ENCODE measurements at places on chromosomes 3 and 15.

DNA sequence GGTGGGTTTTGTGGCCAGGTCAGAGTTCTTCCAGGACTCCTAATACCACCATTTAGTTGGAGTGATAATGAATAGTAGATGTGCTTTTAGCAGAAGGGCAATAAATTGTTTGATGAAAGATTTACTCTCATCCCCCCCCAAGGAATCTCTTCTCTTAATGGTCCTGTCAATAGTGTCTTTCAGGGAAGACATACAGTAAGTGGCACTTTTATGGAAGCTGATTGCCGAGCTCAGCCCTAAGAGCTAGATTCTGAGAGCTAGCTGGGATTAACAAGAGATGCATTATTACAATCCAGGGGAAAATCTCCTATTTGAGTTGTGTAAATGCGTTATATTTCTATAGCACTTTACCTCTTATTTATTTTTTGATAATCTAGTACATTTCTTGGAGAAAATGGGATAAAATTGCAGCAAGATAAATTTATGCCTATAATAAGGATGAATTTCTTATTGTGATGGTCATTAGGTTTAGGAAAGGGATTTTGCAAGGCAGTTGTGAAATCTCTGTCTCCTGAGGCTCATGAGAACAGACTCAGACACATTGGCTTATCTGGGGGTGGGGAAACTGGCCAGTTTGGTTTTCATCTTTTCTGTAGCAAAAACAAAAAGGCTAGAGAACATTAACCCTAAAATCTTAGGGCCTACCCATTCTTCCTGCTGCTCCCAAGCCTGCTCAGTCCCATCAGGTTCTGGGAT, 41.6 kb upstream of the CLSTN2 start:
- no peak for DNase-seq

- no peak for DNase-seq
Measured at GRCh38 chr3:66778107-66778506, 220.0 kb upstream of the KBTBD8 start.

DNA sequence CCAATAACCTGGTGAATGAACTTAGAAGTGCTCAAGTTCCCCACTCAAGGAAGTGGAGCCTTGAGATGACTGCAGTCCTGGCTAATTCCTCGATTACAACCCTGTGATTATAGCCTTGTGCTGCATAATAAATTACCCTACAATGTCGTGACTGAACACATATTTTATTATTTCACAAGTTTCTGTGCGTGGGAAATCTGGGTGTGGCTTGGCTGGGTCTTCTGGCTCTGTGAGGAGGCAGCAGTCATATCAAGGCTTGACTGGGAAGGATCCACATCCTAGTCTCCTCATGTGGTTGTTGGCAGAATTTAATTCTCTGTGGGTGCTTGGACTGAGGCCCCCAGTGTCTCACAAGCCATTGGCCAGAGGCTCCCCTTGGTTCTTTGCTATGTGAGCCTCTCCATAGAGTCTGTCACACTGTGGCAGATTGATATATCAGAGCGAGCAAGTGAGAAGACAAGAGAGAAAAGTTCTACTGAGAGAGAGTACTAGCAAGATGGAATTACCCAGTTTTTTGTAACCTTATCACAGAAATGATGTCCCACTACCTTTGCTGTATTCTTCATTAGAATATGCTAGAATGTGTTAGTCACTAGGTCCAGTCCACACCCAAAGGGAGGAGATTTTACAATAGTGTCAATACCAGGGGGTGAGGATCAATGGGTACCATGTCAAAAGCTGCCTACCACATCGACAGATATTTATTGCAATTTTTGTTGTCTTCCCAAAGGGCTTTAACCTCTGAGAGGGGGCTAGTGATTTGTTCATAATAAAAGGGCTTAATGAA, 102.8 kb upstream of the TBC1D5 start:
- DNase-seq: no peak

DNA sequence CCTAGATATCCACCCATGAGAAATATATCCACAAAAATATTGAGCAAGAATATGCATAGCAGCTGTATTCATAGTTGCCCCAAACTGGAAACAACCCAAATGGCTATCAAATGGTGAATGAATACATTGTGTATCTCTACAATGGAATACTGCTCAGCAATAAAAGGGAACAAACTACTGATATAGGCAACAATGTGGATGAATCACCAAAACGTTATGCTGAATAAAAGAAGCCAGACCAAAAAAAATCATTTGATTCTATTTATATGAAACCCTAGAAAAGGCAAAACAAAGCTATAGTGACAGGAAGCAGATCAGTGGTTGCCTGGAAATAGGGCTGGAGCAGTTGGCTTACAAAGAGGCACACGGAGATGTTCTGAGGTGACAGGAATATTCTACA, 15.5 kb upstream of the CMTM7 start:
- no peak for DNase-seq

- DNase-seq: no peak
Measured at GRCh38 chr15:91752081-91752785, 101.3 kb upstream of the SLCO3A1 start.

DNA sequence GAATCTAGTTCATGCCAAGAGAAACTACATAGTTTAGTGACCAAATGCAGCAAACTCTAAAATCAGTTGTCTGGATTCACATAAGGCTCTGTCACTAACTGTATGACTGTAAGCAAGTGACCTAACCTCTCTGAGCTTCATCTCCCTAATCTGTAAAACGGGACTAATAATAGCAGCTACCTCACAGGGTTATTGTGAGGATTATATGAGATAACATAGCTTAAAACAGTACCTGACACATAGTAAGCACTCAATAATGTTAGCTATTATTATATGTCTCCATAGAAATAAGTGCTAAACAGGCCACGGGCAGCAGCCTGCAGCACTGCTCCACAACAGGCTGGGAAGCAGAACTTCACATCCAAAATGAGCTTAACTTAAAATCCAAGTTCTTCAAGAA, 30.2 kb downstream of the NPTN start:
- DNase-seq: no peak

DNA sequence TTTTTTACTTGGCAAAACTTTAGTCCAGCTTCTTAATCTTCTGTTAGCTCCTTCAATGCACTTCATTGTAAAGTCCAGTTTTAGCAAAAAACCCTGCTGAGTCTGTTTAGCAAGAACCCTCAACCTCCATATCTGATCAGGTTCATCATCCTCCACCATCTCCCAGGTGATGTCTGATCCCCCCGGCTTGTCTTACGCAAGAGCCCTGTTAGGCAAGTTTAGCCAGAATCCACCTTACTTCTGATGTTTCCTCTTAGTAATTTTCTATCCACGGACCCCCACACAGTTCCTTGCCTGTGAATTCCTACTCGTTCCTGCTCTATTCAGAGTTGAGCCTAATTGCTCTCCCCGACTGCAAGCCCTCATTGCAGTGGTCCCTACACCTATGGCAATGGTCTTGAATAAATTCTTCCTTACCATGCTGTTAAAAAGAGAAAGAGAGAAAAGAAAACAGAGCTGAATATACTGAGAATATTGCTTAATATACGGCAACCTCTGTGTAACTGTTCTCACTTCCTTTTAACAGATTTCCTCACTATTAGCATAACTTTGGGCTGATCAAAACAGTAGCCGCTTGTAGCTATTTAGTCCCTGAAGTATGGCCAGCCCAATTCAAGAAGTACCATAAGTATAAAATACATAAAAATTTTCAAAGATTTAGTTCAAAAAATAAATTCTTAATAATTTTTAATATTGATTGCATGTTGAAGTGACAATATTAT, 78.7 kb upstream of the MME start:
- no peak for DNase-seq

DNA sequence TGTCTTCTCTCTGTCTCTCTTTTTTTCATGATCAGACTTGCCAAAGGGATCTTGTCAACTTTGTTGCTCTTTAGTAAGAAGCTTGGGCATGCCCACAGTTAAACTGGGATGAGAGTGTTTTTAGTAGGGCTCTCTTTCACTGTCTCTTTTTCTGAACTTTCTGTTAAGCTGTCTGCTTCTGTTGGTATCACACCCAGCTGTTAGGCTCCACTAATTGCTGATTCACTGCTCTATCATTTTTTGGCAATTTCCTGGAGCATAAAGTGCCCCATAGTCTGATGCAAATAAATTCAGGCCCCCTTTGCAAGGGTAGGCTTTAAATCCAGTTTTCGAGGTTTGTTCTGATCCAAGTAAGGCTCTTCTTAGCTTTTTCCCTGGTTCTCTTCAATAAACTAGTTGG, 360.4 kb upstream of the ADAMTS9 start:
- no peak for DNase-seq

- no peak for DNase-seq
Measured at GRCh38 chr15:68368731-68369435, 63.1 kb downstream of the ITGA11 start.

- no peak for DNase-seq
Measured at GRCh38 chr3:126558336-126559071, at the start of gene C3orf22. TSS of gene C3orf22 (minus strand) at chr3:126558932. CDS start at chr3:126553390, 5,542 bp downstream.

- DNase-seq: no peak
Measured at GRCh38 chr15:83356501-83357399, 72.3 kb upstream of the BNC1 start.

- DNase-seq: no peak
Measured at GRCh38 chr3:38646062-38646461, 3.4 kb downstream of the SCN5A start.

DNA sequence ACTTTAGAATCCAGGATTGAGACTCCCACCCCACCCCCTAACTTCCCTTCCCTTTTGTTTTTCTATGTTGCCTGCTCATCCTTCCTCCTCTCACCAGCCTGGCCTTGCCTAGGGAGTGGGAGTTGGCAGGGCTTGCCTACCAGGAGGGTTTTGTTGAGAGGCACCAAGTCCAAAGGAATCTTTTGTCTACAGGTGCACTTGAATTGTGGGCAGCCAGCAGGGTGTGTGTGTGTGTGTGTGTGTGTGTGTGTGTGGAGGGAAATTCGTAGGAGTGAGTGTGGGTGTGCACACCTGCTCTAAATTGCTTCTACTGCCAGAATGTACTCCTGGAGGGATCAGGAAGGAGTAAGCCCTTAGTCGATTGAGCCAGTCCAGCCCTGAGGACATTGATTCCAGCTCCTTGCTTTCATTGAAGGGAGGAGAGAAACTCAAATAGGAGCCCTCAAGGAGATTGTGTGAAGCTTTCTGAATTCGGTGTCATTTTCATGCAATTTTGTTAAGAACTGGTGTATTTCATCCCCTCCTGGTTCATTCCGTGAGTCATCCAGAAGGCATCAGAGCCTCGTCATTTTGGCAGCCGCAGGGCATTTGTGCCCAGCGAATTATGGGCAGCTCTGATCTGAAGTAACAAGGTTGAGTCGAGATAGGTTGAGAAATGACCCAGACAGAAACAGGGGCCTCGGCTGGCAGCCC, 112.1 kb downstream of the SLCO3A1 start:
- no peak for DNase-seq

DNA sequence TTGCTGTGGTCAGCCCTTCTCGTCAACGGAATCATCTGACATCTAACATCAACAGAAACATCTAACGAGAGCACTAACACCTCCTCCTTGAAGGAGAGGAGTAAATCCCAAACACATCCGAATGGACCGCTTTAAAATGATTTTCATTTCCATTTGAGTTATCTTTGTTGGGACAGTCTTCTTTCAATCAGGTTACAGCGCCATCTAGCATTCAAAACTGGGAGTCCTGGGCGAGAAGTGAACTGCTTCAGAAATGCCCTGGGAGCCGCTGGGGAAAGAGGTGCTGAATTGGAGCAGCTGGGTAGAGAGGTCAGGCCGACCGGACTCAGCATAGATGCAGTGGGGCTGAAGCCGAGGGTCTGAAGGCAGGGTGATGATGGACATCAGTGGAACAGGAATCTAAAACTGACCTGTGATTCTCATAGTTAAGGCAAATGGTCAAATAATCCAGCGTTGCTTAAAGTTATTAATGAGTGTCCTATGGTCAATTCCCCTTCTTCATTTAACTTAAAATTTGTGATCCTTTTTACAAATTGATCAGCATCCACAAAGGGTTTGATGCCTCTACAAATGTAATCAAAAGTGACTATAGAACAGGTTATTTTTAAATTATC, 170.0 kb upstream of the NDN start:
- no peak for DNase-seq

DNA sequence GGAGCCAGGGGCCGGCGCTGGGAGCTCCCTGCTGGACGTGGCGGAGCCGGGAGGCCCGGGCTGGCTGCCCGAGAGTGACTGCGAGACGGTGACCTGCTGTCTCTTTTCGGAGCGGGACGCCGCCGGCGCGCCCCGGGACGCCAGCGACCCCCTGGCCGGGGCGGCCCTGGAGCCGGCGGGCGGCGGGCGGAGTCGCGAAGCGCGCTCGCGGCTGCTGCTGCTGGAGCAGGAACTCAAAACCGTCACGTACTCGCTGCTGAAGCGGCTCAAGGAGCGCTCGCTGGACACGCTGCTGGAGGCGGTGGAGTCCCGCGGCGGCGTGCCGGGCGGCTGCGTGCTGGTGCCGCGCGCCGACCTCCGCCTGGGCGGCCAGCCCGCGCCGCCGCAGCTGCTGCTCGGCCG, 1.5 kb downstream of the SMAD6 start:
- peak; percentile 47 for DNase-seq

GRCh38 chr15:80838012-80838411, 58.8 kb downstream of the CEMIP start:
- DNase-seq: no peak

DNA sequence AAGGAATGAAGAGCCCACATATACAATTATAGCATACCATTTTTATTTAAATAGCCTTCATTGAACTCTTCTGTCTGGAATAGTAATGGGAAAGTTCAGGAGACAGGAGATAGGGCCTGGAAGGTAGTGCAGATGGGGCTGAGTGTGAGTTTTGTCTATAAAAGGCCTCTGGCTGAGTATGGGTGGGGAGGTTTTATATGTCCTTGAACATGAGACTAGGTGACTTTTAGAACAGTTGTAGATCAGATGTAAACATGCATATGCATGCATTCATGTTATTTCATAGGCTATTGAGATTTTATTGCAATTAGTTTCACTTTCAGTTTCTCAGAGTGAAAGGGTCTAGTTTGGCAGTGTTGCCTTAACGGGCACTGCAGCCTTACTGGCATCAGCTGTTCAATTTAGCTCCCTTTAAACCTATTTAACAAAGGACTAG, 27.1 kb downstream of the CGGBP1 start:
- no peak for DNase-seq

- no peak for DNase-seq
Measured at GRCh38 chr15:88456733-88457132, 10.5 kb downstream of the MRPL46 start.

- DNase-seq: no peak
Measured at GRCh38 chr3:139173372-139174108, 128.8 kb upstream of the PRR23C start.

GRCh38 chr3:106194726-106195125, 325.9 kb upstream of the CBLB start:
- no peak for DNase-seq

GRCh38 chr3:48411606-48412374, 18.1 kb downstream of the PLXNB1 start:
- DNase-seq: no peak

GRCh38 chr15:62486041-62486440, 321.0 kb upstream of the C2CD4B start:
- no peak for DNase-seq

DNA sequence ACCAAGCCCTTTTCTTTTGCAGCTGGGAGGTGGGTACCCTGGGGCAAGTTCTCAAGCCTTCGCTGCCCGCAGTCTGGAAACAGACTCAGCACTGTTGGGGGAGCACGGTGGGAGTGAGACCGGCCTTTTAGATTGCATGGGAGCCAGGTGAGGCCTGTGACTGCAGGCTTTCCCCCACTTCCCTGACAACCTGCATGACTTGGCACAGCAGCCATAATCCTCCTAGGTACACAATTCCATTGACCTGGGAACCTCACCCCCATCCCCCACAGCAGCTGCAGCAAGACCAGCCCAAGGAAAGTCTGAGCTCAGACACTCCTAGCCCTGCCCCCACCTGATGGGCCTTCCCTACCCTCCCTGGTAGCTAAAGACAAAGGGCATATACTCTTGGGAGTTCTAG, 52.2 kb upstream of the CCDC80 start:
- DNase-seq: no peak

- DNase-seq: no peak
Measured at GRCh38 chr15:66964111-66964738, 101.2 kb upstream of the SMAD3 start.
